Fibroblast of skin of abdomen (primary cell): ENCODE measurements at places on chromosomes 4 and X.

DNA sequence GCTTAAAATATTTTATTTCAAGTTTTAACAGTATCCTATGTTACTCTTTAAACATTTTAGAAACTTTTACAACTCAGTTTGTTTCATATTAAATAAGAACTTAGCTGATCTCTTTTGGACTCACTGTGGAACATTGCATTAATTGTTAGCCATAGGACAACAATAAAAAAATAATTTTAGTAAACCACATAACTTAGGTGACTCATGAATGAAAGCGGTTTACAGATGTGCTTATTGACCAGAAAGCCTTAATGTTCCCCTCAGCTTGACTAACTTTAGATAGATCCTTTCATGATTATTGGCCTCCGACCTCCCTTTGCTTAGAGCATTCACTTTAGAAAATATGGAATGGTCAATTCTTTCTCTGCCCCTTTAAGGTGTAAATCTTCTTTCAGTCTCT, 783.5 kb upstream of the MAGEB2 start:
- no peak for DNase-seq

- DNase-seq, result no peak
Measured at GRCh38 chr4:18134111-18134510, 112.6 kb upstream of the LCORL start.

DNA sequence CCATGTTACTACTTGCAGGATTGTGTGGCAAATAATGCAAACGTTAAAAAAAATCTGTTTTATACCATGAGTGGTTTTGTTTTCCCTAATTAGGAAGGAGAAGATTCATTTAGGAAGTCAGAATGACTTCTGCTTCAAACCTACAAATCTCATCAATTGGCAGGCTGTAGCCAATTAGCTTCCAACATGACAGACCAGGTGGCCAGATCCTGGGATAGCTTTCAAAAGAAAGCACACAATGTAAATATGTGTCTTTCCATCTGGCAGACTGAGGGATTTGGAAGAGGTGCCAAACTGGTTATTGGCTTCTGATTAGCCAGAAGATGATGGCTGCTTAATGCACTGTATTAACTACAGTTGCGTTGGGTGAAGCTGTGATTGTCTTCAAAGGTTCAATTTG, 432.8 kb downstream of the ANKRD50 start:
- no peak for DNase-seq

DNA sequence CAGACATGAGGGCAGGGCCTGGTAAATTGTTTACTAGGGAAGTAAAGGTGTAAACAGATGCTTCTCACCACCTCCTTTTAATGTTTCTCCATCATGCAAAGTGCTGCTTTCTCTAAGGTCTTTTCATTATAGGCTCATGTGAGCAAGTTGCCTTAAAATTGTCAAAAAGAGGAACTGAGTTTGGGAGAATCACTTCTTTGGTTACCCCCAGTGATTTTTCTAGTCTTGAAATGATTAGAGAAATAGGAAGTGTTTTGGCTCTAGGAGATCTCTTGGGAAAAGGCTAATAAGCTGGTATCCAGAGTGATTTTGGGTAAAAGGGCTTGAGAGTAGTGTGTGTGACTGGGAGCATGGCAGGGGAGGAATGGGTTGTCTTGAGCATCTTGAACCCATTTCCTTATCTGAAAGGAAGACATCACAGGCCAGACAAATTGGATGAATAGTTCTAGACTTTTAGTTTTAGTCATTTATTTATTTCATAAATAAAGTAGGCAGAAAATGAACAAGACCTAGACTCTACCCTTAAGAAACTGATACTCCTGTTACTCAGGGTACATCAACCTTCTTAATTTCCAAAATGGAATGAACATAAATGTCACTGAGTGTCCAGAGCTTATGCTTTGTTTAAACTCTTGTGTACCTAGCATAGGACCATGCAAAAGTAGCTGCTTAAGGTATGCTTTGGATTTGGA, 14.2 kb downstream of the GRPR start:
- no peak for DNase-seq

GRCh38 chr4:40933272-40934053, 183.7 kb downstream of the NSUN7 start:
- DNase-seq, result peak; percentile 61

- DNase-seq, result peak; percentile 77
Measured at GRCh38 chr4:163157157-163157556, 9.5 kb downstream of the NAF1 start.

- DNase-seq, result no peak
Measured at GRCh38 chrX:115582616-115583495, 21.9 kb downstream of the PLS3 start.

DNA sequence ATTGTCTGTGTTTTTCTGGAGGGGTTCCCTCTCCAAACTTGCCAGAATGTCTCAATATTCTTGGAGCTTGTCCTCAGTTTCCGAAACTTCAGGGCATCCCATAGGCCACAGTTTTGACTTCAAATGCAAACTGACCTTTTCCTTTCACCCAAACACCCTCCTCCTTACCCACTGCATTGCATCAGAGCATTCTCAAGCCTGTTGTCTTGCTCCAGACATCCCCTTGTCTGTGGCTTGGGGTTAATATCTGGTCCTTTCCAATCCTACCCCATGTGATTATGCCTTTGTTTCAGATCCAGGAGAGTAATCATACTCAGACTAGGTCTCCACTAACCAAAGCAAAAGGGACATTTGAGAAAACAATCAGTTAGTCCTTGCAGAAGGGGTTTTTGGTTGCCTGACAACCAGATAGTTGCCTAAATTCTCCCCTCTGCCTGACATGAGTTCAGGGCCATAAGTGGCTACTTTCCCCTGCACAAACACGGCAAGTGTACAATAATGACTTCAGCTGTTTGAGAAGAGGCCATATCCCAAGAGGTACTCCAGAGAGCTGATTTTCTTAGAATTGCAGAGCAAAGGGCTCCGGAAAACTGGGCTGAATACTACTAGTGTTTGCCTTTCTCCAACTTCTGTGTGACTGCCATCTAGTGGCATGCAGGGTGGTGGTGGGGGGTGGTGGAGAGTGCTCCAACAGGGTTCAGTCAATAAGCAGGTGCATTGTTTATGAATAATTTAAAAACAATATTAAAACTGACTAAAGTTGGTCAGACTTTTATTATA, 130.2 kb downstream of the CHRDL1 start:
- DNase-seq, result no peak

- DNase-seq, result no peak
Measured at GRCh38 chr4:171759274-171759673, 53.9 kb upstream of the GALNTL6 start.

- DNase-seq, result no peak
Measured at GRCh38 chrX:66579219-66579618, 59.7 kb downstream of the EDA2R start.

GRCh38 chr4:81796790-81797528, 325.3 kb upstream of the RASGEF1B start:
- DNase-seq, result no peak

DNA sequence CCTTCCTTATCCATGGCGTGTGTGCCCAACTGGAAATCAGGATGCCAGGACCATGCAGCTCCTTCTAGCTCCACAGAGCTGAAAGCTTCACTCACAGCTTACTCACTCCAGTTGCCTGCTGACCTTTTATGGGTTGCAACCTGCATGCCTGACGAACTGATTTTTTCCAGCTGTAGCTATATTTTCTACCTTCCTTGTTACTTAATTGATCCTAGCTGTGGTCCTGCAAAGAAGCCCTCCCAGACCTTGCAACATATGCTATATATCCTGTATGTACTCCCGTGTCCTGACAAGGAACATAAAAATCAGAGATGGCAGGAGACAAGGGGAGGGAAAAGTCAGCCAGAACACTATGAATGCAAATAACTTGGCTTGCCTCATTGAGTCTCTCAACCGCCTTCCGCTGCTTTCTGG, 135.3 kb upstream of the LDB2 start:
- peak; percentile 34 for DNase-seq

DNA sequence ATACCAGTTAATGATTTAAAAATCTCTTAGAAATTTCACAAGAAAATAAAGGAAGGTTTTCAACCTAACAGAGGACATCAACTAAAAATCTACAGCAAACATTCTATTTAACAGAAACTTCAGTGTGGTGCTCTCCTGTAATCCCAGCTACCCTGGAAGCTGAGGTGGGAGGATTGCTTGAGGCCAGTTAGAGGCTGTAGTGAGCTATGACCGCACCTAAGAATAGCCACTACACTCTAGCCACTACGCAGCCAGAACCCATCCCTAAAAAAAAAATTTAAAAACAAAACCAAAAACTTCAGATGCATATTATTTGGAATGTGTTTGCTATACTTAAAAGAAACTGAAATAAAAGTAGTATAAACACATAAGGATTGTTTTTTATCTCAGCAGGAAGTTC, 7.2 kb upstream of the FHIP1A start:
- DNase-seq, result no peak

- DNase-seq, result peak; percentile 20
Measured at GRCh38 chr4:8917868-8918783, 46.5 kb upstream of the HMX1 start.

- peak; percentile 56 for DNase-seq
Measured at GRCh38 chr4:3480528-3481112, 17.5 kb downstream of the DOK7 start.

DNA sequence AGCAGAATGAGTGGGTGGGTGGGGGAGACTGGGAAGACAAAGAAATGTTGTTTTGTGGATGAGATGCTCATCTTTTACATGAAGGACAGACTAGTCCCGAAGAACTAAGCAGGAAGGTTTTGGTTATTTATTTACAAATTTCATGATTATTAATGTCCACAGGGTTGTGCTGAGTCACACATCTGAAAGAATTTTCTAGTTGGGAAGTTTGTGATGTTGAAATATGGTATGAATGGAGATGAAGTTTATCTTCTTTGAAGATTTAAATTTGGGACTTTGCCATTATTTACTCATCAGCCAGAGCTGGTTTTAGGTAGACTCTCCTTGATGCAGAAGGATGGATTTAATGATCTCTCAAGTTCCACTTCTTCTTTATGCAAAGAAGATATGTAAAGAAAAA, 75.5 kb downstream of the MOSPD2 start:
- DNase-seq, result no peak

DNA sequence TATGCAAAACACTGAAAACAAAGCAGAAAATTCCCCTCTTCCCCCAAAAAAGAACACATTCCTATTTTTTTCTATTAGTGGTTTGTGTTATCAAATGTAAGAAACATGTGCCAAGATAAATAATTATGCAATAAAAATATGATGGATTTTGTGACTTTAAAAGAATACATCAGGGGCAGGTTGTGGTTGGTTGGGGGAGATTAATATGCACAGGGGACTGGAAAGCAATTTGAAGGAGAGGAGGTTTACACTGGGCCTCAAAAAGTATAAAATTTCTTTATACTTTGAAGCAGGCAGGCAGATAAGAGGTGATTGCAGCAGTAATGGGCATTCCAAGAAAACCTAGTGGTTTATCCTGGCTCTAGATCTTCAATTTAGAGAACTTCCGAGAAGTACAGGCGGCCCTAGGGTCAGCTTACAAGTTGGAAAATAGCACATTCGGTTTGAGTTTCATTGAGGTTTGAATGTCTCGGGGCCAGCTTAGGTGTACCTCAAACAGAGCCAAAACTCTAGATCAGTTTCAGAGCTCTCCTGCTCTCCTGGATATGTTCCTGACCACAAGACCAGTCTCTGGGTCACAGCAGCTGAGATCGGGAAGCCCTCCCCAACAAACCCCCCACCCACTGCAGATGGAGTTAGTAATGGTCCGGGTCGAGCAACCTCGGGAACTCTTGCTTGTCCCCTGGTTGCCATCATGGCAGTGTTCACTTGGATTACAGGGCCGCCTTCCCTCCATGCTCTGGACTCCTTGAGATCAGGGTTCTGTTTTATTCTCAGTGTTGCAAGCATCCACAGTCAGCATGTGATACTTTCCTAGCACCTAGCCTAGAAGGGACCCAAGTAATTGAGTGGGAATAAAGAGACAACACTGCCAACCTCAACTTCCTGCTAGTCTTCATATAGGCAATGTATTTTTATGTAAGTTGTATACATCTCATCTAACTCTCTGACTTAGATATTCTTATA, 112.1 kb upstream of the DDIT4L start:
- no peak for DNase-seq

DNA sequence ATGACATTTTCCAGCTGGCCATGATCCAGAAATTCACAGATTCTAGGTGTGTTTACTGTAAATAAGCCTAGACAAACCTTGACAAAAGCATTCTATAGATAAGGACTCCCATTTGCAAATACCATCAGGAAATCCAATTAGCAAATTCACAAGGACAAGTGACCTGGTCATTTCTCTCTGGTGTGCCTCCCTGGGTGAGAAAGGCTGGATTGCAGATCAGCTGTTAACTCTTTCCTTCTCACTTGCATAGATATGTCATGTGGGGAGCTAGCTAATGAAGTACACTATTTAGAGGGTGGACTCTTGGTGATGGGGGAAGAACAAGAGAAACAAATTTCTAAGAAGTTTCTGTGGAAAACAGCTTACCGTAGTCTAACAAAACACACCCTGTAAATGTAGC, 58.9 kb downstream of the MOSPD2 start:
- DNase-seq, result no peak

GRCh38 chr4:52711272-52711671, 40.0 kb downstream of the ERVMER34-1 start:
- no peak for DNase-seq

DNA sequence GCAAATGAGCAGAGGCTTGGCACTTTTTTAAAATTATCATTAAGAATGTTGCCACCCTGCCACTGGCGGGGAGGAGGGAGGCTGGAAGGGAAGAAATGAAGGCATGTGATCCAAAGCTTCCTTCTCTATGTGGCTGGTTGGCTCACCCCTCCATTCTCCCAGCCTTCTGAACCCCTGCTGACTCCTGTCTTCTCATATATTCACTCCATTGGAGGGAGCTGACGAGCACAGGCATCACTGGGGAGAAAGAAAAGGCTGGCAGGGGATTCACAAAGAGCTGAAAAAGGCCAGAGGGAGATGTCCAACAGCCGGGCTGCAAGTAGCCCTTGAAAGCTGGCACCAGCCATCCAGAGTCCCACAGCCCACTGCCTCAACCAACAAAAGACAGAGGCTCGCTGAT, 495.6 kb downstream of the BCOR start:
- DNase-seq, result no peak

GRCh38 chr4:100880011-100880410, 362.2 kb upstream of the EMCN start:
- DNase-seq, result no peak

DNA sequence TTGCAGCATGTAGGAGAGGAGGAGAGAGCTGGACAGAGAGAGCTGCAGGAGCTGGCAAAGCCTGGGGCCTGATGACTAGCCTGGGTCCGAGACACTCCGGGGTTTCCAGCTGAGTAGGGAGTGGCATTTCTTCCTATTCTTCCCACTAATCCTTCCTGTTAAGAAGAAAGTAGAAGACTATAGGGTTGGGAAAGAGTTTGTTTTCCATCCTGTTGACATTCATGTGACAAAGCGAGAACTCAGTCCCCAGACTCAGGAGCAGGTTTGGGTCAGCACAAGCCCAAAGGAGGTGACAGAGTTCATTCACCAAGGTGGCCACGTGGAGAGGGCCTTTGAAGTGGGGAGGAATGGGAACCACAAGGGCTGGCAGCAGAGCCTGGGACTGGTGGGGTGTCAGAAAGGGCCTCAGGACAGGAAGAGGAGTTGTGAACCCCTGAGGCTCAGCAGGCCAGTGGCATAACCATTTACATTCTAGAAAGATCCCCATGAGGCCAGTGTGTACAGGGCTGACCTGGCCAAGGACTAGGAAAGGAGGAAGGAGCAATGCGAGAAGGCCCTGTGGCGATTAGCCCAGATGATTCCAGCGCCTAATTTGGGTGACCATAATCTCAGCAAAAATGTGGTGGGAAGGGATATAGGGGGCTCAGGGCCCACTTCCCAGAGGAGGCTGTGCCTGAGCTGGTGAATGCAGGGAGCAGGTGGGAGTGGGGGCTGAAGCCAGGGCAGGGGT, 3.3 kb upstream of the HAUS3 start:
- DNase-seq, result no peak

- no peak for DNase-seq
Measured at GRCh38 chrX:19678941-19679340, 163.6 kb upstream of the MAP3K15 start.
